DMS79 treated with DMSO at 0.1 percent for 48 hours (cell line): ENCODE measurements at places on chromosomes 3 and 15.

DNA sequence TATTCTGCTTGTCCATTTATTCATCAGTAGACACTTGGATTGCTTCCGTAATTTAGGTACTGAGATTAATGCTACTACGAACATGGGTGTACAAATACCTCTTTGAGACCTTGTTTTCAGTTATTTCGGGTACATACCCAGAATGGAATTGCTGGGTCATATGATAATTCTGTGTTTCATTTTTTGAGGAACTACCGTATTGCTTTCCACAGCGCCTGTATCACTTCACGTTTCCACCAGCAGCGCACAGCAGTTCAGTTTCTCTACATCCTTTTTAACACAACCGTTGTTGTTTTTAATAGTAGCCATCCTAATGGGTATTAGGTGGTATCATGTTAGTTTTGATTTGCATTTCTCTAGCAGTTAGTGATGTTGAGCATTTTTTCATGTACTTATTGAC is 9.5 kb downstream of the PAK2 start:
- no peak for DNase-seq

GRCh38 chr15:84099181-84099580 is 136.4 kb upstream of the GOLGA6L4 start:
- no peak for DNase-seq

GRCh38 chr3:195863121-195864061 is 45.0 kb downstream of the TNK2 start:
- no peak for DNase-seq

DNA sequence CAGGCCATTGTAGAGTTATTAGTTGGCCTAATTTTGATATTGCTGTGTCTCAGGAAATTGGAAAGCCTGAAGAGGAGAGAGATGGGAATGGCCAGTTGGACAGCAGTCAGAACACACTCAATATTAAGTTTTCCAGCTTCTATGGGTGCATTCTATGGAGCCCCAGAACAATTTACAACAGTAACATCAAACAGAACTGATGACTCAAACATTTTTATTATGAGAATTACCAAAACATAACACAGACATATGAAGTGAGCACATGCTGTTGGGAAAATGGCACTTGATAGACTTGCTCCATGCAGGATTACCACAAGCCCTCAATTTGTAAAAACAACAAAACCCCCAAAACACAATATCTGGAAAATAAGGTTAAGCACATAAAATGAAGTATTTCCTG is 104.3 kb downstream of the GADL1 start:
- no peak for DNase-seq

GRCh38 chr3:191138937-191139336 is 60.1 kb upstream of the OSTN start:
- no peak for DNase-seq

GRCh38 chr3:172410702-172411477 is 37.4 kb downstream of the GHSR start:
- DNase-seq = no peak

DNA sequence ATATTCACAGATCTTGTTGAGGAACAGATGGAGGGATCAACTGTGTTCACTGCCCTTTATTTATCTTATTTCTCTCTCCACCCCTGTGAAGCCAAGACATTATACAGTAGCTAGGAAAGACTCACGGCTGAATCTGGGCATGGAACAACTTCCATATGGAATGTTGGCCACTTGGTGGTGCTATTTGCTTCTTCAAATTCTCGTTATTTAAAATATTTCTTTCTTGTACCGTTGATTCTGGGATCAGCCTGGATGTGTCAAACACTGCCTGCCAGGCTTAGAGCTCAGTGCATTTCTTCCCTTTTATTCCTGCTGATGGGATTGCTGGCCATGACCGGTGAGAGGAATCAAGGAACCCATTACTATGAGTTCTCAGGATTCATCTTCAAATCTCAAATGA is 17.5 kb upstream of the GASK1A start:
- DNase-seq = peak; percentile 17

GRCh38 chr3:126938520-126939337 is 44.2 kb upstream of the PLXNA1 start:
- DNase-seq = no peak

DNA sequence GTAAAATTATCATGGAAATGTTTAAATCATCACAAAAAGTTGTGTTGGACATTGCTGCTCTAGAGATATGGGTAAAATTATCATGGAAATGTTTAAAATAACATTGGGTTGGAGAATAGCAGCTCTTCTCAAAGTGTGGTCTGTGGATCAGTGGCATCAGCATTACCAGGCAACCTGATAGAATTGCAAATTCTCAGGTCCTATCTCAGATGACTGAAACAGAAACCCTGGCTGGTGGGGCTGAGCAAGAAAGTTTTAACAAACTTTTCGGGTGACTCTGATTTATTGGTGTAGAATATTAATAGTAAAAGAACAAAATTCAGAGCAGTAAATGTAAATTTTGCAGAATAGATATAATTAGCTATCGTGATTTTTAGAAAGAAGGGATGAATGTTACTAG is 28.9 kb downstream of the NXPE3 start:
- DNase-seq = no peak

- DNase-seq = no peak
Measured at GRCh38 chr3:55500555-55501330, 13.6 kb upstream of the WNT5A start.

DNA sequence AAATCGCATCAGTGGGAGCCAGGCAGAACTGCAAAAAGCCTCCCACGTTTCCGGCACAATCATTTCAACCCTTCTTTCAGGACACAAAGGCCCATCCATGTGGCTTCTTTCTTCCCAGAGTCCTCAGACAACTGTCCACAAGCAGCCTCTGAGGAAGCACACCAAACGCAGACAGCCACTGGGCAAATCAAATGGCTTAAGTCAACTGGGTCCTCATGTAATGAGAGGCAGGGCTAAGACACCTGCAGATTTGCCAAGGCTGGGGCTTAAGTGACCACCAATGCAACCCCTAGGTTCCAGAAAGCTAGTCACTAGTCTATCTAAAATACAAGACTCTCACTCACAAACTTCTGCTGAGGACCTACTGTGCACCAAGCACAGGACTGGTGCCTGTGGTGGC is 8.0 kb downstream of the OSBPL10 start:
- DNase-seq = no peak

- DNase-seq = no peak
Measured at GRCh38 chr3:79810092-79810491, 42.3 kb upstream of the ROBO1 start.

- no peak for DNase-seq
Measured at GRCh38 chr3:176155012-176155411, 1042.3 kb downstream of the TBL1XR1 start.

- peak; percentile 41 for DNase-seq
Measured at GRCh38 chr3:31922962-31923361, 58.1 kb downstream of the OSBPL10 start.

- DNase-seq = no peak
Measured at GRCh38 chr15:75171408-75171807, 30.3 kb upstream of the C15orf39 start.

GRCh38 chr3:111725706-111726105 is 130.6 kb upstream of the ZBED2 start:
- DNase-seq = no peak

GRCh38 chr3:156620260-156620659 is 54.1 kb upstream of the TIPARP start:
- peak; percentile 44 for DNase-seq

GRCh38 chr15:48766196-48766595 is 44.7 kb downstream of the CEP152 start:
- no peak for DNase-seq

- no peak for DNase-seq
Measured at GRCh38 chr3:49607105-49607591, 52.9 kb downstream of the BSN start.

DNA sequence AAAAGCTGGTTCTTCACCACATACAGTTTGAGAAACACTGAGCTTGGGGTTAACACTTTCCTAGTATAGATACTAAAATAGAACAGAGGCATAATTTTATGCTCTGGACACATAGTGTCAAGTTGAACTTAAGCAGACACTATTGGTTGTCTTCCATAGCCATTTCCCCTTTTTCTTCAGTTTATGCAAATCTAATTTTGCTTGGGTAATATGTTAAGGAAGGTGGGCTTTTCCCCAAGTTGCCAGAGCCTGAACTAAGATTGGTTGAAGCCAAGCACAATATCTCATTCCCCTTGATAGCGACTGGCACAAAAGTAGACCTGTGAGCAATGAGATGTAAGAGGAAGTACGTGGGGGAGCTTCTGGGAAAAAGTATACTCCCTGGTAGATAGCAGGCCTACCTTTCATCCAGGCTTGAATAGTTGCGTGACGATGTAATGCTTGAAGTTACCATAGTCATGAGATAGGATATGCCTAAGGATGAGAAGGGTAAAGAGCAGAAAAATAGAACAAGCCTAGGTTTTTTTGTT is 4.5 kb upstream of the POPDC2 start:
- DNase-seq = no peak

GRCh38 chr3:11829416-11829815 is 17.3 kb downstream of the TAMM41 start:
- no peak for DNase-seq

GRCh38 chr15:33360886-33361285 is 50.1 kb downstream of the RYR3 start:
- no peak for DNase-seq

GRCh38 chr3:32335365-32336112 is 56.1 kb upstream of the CMTM7 start:
- DNase-seq = no peak

GRCh38 chr3:42520336-42520735 is 17.9 kb downstream of the VIPR1 start:
- DNase-seq = no peak

DNA sequence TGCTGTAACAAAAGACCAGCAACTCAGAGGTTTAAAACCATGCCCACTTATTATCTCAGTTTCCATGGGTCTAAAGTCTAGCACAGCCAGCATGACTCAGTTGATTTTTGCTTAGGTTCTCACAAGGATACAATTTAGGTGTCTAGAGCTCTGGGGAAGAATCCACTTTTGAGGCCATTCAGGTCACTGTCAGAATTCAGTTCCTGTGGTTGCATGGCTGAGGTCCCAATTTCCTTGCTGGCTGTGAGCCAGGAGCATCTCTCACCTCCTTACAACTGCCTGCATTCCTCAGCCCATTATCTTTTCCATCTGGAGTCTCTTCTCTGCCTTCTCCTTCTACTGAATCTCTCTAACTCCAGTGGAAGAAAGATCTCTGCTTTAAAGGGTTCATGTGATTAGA is 240.5 kb upstream of the CFAP20DC start:
- DNase-seq = no peak

GRCh38 chr3:131107637-131108433 is 81.2 kb downstream of the NEK11 start:
- no peak for DNase-seq

DNA sequence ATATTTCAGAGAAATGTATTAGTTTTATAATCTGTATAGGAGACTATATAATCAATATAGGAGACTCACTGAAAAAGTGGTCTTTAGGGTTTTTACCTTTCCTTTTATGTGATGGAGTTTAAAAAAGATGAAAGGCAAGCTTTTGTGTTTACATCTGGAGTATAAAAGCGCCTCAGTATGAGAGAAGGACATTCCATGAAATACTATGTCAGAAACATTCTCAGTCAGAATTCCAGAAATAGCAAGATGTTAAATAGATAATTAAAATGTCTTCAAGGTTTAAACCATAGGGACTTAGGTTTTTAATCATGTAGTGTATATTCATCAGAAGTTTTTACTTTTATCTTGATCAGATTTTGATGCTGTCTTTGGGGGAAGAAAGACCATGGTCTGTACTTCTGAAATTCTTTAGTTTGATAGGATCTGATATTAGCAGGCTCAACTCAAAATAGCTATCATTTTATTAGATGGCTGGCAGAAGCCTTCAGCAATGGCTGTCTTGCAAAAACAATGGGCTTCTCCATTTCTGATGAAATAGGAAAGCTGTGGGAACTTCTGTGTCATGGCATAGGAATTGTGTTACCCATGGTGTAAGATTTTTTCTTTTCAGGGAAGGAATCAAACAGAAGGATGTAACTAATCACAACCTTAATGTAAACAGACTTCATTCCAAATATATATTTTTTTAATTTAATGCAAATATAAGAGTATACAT is 209.6 kb upstream of the PLSCR5 start:
- DNase-seq = no peak

DNA sequence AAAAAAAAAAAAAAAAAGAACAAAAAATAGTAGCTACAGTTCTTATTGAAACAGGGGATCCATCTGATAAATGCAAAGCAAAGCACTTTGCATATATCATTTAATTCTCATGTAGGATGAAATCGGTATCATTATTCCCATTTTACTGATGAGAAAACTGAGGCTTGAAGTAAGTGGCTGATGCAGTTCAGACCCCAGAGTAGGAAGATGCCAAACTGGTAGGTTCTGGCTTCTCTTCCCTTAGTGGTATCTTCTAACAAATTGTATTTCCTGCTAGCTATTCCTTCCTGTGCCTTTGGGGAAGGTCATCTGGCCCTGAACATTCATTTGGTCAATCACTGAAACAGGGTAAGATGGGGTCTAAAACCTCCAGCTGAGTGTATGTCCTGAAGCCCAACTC is 21.9 kb downstream of the PIF1 start:
- DNase-seq = no peak

- DNase-seq = no peak
Measured at GRCh38 chr3:158859362-158859761, 57.5 kb downstream of the MFSD1 start.

GRCh38 chr15:68650901-68651709 is 72.3 kb downstream of the CORO2B start:
- no peak for DNase-seq

DNA sequence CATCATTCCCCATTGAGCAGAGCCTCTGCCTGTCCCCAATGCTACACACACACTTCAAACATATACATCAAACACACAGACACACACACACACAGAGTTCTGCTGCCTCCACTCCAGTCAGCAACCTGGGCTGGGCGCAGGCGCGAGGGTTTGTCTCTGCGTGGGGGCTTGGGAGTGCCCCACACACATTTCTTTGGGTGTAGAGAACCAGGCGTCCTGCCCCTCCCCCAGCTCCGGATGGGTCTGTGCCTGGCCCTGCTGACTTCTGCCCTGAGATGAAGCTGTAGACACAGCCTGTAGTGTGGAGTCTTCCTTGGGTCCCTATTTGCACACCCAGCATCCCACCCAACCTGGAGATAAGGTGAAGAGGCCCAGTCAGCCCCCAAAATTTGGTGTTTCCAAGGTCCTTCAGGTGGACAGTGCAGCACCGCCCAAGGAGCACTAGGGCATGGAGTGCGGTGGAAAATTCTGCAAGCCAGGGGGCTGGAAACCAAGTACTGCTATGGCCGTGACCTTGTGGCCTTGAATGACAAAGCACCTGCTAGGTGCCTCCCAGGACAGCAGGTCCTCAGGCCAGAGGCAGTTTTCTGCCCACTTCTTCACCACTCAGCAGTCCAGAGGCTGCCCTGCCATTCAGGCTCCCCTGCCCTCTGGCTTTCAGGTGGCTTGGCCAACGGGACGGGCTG is 26.8 kb downstream of the FBXW12 start:
- DNase-seq = no peak

DNA sequence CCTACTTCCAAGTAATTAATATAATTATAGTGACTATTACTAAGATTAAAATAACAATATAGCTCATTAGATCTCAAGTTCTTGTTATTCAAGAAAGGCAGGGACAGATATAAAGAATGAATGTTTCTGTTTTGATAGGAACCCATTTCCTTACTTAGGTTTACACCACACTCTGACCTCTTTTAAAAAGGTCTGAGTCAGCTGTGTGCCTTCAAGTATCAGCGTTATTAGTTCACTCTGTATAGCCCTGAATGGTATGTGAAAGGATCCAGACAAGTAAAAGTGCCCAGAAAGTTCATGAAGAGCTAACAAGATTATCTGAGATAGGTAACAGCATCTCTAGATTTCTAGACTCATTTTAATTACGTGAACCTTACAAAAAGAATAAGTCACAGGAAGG is 28.9 kb downstream of the PDCD10 start:
- no peak for DNase-seq

- no peak for DNase-seq
Measured at GRCh38 chr3:81249540-81250029, 511.9 kb downstream of the GBE1 start.
